ENCODE measurements at places on chromosomes 13 and 19.

- no peak for DNase-seq
These were observed at the start of gene LMTK3 for GRCh38 chr19:48511800-48512503. Gene LMTK3, minus strand, starts transcription at chr19:48511835. Its CDS starts 259 bp downstream, at chr19:48511576.

DNA sequence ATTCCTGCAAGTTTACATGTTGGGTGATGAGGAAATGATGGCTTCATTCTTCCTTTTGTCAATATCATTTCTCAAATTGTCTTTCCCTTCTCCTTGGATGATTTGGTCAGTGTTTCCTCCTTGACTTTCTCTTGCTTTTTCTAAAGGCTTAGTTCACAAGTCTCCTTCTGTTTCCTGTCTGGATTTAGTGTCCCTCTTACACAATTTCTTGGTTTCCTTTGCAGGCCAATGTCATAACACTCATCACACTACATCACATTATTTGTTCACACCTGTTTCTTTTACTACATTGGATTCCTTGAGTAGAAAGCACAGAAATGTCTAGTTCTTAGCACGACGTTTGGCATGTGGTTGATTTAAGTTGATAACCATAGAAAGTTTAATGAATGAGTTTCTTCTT, 490.7 kb downstream of the TDRD3 start:
- DNase-seq = no peak

DNA sequence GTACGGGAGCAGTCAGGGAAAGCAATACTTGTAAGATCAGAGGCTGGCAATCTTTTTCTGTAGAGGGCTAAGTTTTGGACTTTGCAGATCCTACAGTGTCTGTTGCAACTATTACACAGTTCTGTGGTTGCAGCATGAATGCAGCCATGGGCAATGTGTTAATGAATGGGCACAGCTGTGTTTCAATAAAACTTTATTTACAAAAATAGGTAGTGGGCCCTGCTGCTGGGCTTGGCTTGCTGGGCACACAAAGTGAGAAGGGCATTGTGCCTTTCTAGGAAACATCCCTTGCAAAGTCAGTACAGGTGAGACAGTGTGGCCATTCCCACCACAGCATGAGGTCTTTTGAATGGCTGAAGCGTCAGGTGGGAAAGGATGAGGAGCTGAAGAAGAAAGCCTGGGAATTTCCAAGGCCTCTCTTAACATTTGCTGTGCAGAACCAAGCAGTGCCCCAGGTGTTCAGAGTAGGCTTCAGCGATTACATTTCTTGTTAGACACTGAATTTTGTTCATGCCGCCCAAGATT, 9.1 kb downstream of the KL start:
- DNase-seq = no peak

GRCh38 chr13:113769106-113769505, 10.1 kb downstream of the TMEM255B start:
- DNase-seq = no peak

DNA sequence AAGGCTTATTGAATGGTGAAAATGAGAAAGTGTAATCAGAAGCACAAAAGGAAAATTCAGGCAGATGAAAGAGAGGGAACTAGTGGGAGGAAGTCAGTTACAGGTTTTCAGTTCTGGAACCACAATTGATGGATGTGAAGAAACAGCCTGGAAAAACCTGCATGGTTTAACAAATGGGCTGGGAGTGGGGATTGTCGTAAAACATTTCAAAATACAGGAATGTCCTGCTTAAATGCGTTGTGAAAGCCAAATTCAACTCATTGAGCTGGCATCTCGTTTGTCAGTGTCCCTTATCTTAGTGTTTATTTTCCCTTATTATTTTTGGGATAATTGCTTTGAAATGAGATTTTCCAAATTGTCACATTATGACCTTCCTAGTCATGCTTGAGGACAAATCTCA, 106.5 kb upstream of the RFC3 start:
- no peak for DNase-seq

DNA sequence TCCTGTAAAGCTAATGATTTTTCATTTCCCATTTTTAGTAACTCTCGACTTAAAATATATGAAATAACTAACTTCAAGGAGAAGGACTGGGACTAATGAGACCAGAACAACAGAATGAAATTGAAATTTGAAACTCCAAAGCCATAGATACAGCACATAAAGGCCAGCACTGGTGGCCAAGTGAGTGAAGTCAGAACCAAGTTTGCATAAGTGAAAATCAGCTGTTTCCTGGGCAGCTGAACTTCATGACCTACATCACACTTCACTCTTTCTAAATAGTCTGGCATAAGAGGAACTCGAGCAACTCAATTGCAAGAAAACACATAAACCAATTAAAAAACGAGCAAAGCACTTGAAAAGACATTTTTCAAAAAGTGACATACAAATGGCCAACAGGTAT, 84.5 kb downstream of the DCLK1 start:
- no peak for DNase-seq

GRCh38 chr13:77222000-77222690, 104.7 kb downstream of the MYCBP2 start:
- no peak for DNase-seq

GRCh38 chr13:46598820-46599180, 45.8 kb downstream of the LRCH1 start:
- no peak for DNase-seq

GRCh38 chr13:28001837-28002473, 13.5 kb upstream of the URAD start:
- DNase-seq = no peak

DNA sequence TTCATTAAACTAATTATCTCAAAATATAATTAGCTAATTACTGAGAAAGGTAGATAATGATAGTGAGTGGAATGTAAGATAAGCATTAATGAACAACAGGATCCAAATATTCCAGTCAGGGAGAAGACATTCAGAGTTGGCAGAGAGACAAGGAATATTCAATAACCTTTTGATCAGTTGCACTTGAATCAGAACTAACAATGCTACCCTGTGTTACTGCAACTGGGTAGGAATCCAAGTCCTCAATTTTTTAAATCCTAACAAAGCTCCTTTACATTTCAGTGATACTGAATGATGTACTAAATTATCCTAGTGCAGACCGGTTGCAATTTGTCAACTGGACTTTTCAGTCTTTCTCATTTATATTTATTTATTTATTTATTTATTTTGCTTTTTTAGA, 107.1 kb upstream of the MIR17HG start:
- DNase-seq = no peak
